ENCODE measurements at places on chromosomes 16 and 17.

- no peak for DNase-seq
Measured at GRCh38 chr16:71425746-71426068, 16.1 kb downstream of the TLE7 start.

- no peak for DNase-seq
Measured at GRCh38 chr17:28367641-28368305, 2.3 kb downstream of the VTN start.

DNA sequence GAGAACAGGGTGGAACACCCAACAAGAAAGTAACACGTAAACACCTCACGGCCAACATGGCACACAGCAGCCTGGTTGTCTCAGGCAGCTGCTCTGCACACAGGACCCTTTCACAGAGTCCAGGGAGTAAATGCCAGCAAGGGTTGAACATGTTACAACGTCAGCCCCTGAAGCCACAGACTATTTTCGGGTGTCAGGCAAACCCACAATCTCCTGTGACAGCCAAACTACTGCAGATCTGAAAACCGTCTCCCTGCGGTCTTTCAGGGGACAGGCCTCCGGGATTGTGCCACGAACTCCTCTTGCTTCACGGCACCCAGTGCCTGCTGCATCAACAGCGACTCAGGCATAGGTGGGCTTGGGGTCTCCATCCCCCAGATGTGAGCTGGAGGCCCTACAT is 127.7 kb downstream of the XYLT1 start:
- DNase-seq: no peak

- no peak for DNase-seq
Measured at GRCh38 chr16:86986136-86986535, 331.1 kb downstream of the C16orf95 start.

- DNase-seq: no peak
Measured at GRCh38 chr17:63578027-63578768, 22.5 kb upstream of the TACO1 start.

- no peak for DNase-seq
Measured at GRCh38 chr16:79247386-79247785, 353.2 kb downstream of the MAF start.

DNA sequence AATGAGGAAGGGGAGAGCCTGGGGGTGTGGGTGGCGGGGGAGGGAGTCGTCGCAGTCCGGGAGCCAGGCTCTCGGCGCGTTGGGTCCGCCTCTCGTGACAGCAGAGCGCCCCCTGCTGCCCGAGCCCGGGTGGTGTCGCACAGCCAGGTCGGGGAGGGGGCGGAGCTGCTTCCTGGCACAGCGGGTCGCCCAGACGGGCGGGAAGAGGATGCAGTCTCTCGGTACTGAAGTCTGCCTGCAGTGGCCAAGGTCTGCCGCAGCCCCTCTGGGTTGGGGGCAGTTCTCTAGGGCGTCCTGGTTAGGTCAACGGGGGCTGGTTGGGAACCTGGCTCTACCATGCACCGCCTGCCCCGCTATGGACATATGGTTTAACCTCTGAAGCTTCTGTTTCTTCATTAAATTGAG is 38.2 kb upstream of the CCDC182 start:
- DNase-seq: peak; percentile 92

DNA sequence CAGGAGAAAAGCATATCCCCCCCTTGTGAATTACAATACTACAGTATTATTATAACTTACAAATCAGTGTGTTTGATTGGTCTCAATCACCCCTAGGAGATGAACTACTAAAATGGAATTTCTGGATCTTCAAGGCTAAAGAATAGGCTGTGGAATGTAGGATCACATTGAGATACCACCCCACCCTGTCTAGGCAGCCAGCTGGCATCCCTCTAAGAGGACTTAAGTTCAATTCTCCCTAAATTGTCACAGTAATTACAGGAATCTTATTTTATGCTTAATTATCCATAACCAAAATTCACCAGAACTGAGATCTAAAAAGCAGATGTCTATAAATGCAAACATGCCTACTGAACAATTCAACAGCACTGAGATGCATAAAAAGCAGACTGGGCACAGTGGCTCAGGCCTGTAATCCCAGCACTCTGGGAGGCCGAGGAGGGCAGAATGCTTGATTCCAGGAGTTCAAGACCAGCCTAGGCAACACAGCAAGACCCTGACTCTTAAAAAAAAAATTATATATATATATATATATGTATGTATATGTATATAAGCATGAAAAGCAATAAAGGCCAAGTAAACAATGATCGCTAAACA is 12.0 kb downstream of the AP1G1 start:
- peak; percentile 57 for DNase-seq

DNA sequence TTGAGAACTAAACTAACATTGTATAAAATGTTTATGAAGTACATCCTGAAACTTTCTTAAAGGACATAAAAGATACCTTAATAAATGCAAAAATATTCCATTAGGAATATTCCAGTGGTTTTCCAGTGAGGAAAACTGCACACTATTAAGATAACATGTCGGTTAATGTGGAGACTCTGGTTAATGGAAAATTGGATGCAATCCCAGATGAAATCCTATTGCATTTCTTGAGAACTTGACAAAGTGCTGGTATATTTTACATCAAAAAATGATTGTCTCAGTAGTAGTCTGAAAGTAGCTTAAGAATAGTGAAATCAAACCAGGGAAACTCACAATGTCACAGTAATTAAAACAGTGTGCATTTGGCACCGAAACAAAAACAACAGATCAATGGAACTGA is 202.5 kb upstream of the MON1B start:
- DNase-seq: no peak

Measured in osteocyte (in vitro differentiated cells).